Neural progenitor cell (in vitro differentiated cells): ENCODE measurements at places on chromosomes 2 and 18.

DNA sequence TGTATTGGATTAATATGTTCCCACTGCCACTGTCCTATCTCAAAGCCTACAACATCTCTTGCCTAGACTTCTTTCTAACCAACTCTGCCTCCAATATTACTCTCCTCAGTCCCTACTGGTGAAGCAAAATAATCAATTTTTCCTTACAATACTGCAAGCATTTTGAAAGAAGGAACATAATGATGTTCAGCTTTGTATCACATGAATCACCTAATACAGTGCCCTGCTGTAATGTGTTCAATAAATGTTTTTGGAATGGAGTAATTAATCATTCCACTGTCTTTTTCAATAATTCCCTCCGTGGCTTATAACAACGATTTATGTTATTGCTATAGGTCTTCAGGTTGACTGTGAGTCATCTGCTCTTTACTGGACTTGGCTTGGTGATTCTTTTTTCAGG, 356.4 kb downstream of the TDRD15 start:
- no peak for DNase-seq

GRCh38 chr2:17981936-17982335, 103.5 kb downstream of the KCNS3 start:
- DNase-seq, result no peak

DNA sequence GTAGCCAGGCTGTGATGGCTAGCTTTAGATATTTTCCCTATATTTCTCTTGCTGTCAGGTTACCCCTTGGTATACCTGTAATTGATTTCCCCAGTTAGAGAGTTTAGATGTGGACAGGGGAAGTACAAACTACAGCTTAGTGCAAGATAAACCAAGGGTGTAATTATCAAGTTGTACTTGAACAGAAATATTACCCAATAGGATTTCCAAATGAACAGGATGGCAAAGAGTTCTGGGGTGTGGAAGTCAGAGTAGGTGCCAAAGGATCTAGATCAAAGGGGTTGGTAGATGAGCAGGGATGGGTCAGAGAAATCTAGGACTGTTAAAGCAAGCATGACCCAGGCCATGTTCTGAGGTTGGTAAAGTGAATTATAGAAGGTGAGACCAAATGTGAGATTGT, 585.2 kb downstream of the CCDC85A start:
- no peak for DNase-seq

DNA sequence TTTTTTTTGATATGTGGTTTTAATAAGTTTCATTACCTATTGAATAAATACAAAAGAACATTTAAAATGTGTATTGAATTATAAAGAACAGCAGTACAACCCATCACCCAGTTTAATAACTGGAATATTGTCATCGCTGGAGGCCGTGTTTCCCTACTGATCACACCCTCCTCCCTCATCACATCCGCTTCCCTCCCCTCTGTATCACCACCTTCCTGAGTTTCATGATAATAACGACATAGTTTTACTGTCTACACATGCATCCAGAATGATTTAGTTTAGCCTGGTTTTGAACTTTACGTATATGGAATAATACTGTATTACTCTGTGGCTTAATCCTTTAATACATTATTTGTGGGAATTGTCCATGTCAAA, 2.1 kb downstream of the SERPINB8 start:
- no peak for DNase-seq

DNA sequence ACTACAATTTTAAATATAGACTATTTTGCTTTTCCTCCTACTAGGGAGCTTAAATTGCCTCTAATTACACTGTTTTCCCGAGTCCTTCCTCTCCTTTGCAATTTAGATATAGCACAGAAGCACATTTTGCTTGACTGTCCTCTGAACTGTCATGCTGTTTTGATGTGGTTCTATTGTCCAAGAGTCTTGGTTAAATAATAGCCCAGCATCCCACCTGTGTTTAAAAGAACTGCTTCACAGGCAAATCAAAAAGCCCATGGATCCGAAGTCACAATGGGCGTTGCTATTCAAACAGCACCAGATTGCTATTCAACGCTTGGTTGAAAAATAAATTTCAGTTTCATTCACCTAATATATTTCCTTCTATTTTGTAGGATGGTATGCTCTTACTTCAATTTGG, 22.3 kb upstream of the ACTR3 start:
- DNase-seq, result peak; percentile 29
